ENCODE measurements at places on chromosomes 2 and 18.

DNA sequence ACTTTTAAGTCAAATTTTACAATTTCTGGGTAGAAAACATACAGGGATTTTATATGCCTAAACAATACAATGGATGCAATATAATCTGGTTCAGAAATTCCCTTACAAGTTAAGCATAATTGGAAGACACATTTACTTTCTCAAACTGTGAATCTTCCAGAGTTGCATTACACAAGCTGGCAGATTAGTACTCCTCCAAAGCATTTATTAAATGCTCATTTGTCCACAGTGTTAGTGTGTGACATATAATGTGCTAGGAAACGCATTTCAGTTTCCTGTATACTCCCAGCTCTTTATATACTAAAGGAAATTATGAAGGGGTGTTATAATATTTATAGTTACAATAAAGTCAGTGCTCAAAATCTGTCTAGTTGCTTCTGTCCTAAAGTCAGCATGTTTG is 239.0 kb upstream of the FIGN start:
- DNase-seq, result no peak

DNA sequence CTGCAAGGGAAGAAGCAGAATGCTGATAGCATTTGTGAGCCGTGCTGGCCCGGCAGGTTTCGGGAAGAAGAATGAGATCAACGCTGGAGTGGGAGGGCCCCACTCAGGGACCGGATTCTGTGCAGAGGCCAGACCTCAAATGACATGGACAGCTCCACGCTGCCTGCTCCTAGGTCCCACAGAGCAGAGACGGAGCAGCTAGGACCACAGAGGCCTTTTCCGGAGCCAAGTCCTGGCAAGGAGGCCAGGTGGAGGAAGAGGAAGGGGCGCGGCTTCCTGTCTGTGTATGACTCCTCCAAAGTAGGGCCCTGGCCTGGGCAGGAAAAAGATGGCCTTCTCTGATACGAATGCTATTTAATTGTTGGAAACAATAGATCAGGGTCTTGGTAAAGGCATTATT is 139.9 kb downstream of the LRRC30 start:
- no peak for DNase-seq

DNA sequence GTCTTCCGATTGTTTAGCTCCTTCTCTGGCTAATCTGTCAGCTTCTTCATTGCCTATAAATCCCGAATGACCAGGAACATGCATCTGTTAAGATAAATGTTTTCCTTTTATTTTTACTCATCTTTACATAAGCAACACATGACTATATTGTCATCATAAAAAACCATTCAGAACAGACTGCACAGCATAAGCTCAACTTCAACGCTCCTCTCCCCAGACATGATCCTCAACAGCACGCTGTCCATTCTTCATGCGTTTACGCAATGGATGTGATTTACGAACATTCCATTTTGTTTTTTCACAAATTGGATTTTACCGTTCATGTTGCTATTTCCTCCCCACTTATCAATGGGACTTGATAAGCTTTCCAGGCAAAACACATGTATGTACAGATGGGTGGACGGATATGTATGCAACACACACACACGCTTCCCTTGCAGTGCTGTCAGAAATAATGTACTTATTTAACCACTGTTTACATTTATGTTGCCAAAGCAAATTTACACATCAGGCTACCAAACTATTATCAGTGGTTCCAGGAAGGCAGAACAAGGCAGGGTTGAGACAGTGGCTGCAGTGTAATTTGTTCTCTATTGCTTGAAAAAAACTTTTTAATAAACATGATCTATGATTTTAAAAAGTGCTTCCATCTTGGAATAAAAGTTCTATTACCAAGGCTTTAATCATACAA is 12.2 kb downstream of the RNASEH1 start:
- no peak for DNase-seq

DNA sequence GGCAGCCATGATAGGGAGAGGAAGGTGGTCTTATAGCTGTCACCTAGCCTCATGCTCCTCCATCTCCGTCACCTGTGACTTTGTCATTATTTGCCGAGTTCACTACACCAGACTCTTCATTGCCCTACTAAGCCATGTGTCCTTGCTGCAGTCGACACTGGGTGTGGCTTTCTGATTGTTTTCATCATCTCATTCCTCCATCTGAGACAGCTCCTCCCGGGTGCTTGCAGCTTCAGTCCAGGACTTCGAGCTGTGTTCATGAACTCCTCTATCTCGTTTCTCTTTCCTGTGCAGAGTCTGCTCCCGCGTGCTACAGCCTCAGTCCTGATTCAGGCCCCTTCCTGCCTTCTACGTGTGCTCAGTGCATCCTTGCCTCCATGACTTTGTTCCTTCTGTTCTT is 295.1 kb upstream of the TNP1 start:
- no peak for DNase-seq

DNA sequence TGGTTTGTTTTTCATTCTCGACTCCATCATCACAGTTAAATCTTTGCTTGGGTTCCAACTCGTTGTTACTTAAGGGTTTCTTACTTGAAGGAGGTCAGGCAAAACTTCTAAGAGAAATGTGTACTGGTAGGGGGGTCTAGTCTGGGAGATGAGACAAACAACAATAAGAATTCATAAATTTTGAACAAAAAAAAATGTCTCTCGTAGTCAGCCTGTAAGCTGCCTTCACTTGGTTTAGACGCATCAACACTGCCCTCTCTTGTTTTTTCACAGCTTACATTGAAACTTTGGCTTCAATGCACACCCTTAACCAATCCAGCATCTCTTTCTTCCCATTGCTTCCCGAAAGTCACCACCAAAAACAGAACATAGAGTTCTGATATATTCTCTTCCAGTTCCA is 576.4 kb upstream of the PIK3C3 start:
- DNase-seq, result peak; percentile 59

- no peak for DNase-seq
Measured at GRCh38 chr18:3205239-3205638, 14.5 kb downstream of the MYOM1 start.

GRCh38 chr2:224523626-224524577 is 61.3 kb downstream of the CUL3 start:
- no peak for DNase-seq

DNA sequence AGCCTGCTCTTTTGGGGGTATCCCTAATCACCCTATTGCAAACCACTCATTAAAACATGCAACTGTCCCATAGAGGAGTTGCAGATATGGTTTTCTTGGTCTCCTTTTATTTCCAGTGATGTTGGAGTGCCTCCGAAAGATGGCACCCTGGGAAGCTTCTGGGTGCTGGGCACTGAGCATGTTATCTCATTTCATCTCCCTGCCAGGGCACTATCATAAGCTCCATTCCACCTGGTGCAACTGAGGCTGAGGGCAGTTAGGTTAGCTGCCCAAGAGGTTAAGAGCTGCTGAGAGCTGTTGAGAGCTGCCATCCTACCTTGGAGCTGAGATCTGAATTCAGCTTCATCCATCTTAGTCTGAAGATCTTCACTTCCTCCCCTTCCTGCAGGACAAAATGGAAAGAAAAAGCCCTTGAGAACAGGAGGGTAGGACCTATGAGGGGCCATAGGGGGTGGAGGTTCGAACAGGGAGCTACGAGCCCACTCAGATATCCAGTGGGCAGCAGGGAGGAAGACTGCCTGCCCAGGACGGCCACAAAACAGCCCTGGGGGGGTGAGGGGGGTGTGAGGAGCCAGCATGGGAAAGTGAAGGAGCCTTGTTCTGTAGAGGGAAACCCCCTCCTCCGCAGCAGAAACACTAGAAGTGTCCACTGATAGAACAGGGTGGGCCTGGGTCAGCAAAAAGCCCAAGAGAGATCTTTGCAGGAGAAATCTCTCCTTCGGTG is 202.5 kb downstream of the ZFP36L2 start:
- no peak for DNase-seq

GRCh38 chr2:55161295-55162210 is 70.5 kb downstream of the CLHC1 start:
- peak; percentile 51 for DNase-seq

- DNase-seq, result no peak
Measured at GRCh38 chr2:97996679-97997078, 931 bp upstream of the TMEM131 start.

- peak; percentile 9 for DNase-seq
Measured at GRCh38 chr18:7876354-7877104, 309.4 kb downstream of the PTPRM start.

DNA sequence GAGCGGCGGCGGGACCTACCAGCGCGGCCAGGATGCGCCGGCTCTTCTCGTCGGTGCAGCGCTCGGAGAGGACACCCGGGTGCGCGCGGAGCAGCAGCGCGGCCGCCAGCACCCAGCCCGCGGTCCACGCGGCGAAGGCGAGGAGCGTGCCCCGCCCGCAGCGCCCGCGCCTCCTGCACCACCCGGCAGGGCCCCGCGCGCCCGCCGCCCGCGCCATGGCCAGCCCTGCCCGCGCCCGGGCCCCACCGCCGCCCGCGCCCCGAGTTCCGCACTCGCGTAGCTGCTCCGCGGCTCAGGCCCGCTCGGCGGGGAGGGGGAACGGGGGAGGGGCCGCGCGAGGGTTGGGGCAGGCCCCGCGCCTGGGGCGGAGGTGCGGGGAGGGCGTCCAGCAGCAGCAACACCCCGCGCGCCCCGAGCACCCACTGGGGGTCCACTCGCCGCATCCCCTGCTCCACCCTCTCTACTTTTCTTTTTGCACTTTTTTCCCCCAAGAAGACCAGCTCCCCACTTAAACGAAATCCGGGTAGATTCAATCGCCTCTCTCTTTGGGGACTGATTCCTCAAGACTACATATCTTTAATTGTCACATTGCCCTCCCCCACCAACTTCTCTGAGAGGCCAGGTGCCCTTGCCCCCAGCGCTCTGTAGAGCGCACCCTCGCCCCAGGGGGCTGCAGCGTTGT is at the start of gene DIPK1C:
Gene DIPK1C (minus strand): TSS at position 266 of the 682 bp plus-strand sequence. CDS start 49 bp downstream, at position 217.
- DNase-seq, result no peak

DNA sequence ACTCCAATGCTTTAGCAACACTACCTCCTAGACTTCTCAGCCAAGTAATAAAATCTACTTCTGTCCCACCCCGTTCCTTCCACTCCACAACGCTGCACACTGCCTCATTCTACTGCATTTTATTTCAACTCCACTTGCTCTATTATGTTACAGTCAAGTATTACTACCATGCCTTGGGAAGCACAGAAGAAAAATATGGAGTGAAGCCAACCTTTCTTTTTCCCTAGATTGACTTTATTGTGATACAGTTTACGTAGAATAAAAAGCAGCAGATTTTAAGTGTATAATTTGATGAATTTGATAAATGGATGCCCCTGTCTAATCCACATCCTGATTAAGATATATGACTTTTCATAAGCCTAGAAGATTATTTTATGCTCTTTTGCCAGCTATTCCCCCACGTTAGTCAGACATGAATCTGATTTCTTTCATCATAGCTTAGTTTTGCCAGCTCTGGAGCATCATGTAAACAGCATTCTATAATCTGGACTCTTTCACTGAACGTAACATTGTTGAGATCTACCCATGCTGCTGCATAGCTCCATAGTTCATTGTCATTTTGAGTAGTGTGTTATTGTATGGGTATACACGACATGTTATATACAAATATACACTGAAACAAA is 676.8 kb upstream of the RAB6C start:
- no peak for DNase-seq

DNA sequence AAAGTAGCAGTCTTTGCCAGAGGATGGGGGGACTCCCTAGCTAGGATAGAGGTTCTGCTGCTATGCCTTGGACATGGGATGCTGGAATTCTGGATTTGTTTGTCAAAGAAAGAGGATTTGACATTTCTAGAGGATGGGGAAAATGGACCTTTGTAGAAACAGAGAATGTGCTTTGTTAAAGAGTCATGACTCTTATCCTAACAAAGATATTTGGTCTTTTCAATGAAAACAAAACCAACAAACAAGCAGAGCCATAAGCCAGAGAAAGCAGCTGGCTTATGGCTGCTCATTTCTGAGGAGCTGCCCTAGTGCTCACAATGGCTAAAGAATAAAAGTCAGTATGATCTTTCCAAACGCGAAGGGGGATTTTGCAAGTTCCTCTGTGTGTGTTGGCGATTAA is 40.8 kb upstream of the MAPRE2 start:
- no peak for DNase-seq

- DNase-seq, result no peak
Measured at GRCh38 chr2:45283764-45284620, 274.7 kb upstream of the SIX2 start.

DNA sequence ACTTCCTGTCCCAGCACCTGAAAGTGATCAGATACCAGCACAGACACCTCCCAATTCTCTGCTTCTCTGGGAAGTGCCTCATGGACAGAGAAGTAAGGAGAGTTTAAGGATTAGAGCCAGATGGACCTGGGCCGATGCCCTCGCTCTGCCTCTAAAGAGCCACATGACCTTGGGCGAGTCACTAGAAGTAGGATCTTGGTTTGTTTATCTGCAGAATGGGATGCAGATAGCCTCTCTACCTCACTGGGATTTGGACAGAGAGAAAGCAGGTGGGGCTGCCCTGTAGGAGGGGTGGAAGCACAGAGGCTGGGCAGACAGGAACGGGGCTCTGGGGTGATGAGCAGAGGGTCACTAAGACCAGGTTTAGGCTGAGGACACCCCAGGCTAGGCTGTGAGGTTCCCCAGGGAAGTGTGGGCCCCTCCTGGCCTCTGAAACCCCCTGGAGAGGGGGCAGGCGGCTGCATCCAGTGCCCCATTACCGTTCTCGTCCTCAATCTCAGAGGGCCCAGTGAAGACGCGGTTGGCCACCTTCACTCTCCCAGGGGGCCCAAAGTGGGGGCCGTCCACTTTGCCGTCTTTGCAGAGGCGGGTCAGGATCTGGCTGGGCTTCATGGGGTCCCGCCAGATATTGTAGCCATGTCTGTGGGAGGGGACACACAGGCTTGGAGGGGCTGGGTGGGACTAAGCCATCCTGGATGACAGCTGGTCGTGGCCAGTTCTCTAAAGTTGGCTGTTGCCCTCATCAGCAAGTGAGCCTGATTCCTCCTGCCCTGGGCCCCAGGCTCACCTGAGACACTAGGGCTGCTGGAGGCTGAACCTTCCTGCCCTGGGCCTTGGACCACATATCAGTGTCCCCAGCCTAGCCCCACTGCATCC is 13.3 kb downstream of the OTOF start:
- no peak for DNase-seq
